ENCODE measurements at places on chromosomes 1 and 21.

- DNase-seq = no peak
Observed at GRCh38 chr21:33033094-33033951, 7.6 kb downstream of the OLIG2 start.

GRCh38 chr1:24022581-24023361 is 42.6 kb upstream of the SRSF10 start:
- no peak for DNase-seq

DNA sequence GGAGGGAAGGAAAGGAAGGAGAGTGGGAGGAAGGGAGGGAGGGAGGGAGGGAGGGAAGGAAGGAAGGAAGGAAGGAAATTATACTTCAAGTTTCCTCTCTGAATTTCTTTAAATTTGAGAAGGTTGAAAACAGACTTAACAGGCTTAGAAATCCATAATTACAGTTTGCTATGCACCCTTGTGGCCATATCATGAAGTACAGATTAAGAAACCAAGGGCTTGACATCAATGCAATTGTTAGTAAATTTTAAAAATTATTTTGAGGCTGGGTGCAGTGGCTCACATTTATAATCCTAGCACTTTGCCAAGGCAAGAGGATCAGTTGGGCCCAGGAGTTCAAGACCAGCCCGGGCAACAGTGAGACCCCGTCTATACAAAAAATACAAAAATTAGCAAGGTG is 14.4 kb downstream of the ANP32E start:
- DNase-seq = no peak

- no peak for DNase-seq
Observed at GRCh38 chr1:8419172-8419571, 101.3 kb downstream of the SLC45A1 start.

- DNase-seq = no peak
Observed at GRCh38 chr1:231214918-231215680, 25.9 kb upstream of the GNPAT start.

DNA sequence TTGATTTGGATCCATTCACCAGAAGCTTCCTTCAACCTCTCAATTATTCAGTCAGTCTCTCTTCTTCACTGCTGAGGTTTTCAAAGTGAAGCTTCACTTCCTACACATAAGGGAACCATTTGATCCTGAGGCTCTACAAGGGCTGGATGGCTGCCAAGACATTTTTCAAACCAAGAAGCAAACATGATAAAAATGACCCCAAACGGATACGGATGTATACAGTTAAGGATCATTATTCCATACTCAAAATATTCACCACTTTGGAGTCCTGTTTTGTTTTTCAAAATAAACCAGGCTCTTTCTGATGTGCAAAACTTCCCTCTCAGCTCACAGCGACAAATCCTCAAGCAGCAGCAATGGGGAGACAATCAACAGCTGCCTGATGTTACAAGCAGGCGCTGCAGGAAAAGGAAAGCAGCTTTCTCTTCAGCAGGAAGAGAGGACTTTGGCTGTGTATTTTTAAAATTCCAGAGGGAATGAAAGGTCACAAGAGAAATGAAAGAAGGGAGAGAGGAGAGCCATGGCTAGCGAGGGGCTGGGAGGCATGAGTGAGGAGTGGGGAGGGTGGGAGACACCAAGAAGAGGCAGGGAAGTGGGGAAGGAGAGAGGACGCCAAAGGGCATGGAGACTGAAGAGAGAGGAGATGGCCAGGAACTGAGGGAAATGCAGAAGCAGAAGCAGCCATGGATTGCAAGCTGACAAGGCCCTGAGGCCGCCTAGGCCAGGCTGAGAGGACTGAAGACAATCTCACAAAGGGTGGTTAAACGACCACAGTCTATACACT is 145.4 kb downstream of the SLC45A1 start:
- DNase-seq = no peak

DNA sequence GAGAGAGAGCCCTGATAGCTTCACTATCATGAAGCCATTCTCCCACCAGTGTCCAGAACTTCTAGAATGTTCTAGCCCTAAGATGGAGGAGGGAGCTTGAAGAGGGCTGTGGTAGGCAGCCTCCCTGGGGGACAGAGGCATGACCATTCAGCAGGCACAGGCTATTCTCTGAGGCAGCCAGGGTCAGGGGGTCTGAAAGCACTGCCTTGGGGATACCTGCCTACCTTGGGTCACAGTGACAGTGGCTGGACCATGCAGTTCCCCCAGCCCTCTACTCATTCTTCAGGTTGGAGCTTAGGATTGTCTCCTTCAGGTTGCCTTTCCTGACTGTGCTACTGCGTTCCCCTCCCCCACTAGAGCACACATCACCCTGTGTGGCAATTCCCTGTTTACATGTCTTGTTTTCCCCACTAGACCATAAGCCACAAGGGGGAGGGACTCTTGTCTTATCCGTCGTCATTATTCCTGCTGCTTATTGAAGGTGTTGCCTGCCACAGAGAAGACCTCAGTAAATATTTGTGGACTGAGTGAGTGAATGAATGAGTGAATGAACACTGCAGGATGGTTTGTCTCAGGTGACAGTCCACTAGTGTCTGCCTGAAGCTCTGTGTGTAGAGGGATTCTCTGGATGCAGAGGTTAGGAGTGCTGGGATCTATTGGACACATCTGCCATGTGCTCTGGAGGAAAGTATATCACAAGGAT is 5.2 kb downstream of the ZDHHC18 start:
- DNase-seq = no peak

- DNase-seq = no peak
Observed at GRCh38 chr1:153548722-153549688, at the start of gene S100A3. Gene S100A3 (minus strand): TSS chr1:153549258. CDS start chr1:153548485, 773 bp downstream.

DNA sequence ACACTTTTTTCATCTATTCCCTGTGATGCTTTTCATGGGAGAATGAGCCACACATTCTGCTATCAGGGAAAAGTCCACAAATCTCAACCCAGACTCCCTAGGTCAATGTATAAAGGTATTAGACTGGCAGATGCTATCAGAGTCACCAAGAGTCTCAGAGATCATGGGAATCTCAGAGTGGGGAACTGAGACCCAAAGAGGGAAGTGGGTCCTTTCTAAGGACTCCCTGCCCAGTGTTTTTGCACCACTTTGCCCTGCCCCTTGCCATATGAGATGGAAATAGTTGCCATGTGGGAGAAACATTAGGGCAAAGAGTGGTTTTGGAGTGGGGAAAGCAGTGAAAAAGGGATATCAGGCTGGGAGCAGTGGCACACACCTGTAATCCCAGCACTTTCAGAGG is 19.1 kb upstream of the AZIN2 start:
- DNase-seq = no peak

- DNase-seq = no peak
Observed at GRCh38 chr1:222927031-222927430, 112.2 kb downstream of the DISP1 start.

DNA sequence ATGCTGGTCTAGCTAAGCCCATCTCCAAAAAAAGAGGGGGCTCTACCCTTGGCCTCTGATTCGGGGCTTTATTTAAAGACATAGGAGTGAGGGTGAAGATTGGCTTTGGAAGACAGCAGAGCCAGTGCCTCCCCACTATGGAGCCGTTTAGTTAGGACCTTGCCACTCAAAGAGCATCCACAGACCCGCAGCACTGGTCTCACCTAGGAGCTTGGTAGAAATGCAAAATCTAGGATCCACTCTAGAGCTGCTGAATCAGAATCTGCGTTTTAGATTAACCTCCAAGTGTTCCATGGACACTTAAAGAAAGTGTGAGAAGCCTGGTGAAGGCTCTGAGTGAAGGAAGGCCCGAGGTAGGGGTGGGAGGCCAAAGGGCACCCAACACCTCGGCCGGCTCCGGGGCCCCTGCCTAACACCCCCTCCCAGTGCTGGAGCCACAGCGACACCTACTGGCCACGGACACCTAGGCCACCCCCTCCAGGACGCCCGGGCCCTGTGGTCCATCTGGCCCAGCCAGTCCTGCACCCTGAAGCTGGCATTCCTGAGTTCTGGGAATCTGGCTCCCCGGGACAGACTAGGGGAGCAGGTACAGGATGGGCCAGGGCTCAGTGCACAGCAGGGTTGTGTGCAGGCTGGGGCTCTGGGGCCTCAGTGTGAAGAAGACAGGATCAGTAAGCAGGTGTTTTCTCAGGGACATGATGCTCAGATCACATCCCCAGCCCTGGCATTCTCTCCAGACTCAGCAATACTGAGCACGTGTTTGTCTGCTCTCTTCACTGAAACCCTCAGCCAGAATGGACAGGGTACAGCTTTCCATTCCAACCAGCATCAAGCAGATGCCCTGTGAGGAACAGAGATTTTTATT is 79.2 kb downstream of the TMEM53 start:
- DNase-seq = peak; percentile 68

- no peak for DNase-seq
Observed at GRCh38 chr1:95497566-95497965, 263.6 kb downstream of the RWDD3 start.

DNA sequence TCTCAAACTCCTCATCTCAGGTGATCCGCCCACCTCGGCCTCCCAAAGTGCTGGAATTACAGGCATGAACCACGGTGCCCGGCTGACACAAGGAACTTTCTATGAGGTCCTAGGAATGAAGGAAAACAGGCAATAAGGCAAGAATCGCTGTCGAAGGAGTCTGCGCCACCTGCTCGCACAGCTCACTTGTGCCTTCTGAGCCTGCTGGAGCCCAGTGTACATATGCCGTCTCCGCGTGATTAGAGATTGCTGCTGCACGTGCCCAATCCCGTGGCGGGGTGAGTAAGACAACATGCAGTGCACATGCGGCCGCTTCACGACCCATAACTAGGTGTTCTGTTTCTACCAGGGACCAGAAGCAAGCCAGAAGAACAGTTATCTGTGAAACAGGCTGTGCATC is 24.3 kb downstream of the H3-3A start:
- no peak for DNase-seq

- no peak for DNase-seq
Observed at GRCh38 chr1:211705467-211706091, 30.2 kb upstream of the NEK2 start.

DNA sequence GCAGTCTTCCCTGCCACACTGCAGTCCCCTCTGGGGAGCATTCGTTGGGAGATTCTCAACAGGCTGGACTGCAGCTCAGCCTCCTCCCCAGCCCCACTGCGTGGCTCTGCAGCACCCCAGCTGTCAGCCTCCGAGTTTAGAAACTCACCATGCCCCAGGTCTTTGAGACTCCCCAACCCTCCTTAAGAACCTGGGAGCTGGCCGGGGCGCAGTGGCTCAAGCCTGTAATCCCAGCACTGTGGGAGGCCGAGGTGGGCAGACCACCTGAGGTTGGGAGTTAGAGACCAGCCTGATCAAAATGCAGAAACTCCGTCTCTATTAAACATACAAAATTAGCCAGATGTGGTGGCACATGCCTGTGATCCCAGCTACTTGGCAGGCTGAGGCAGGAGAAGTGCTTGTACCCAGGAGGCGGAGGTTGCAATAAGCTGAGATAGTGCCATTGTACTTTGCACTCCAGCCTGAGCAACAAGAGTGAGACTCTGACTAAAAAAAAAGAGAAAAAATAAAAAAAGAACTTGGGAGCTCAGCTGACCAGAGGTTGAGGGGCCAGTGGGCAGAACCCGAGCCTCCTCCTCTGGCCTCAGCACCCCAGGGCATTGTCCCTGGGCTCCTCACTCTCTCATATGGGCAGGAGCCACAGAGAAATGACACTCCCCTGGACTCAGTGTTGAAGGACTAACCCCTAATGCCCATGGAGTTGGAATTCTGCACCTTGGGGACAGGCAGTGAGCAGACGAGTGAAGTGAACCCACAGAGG is 5.6 kb downstream of the OLIG2 start:
- DNase-seq = no peak

DNA sequence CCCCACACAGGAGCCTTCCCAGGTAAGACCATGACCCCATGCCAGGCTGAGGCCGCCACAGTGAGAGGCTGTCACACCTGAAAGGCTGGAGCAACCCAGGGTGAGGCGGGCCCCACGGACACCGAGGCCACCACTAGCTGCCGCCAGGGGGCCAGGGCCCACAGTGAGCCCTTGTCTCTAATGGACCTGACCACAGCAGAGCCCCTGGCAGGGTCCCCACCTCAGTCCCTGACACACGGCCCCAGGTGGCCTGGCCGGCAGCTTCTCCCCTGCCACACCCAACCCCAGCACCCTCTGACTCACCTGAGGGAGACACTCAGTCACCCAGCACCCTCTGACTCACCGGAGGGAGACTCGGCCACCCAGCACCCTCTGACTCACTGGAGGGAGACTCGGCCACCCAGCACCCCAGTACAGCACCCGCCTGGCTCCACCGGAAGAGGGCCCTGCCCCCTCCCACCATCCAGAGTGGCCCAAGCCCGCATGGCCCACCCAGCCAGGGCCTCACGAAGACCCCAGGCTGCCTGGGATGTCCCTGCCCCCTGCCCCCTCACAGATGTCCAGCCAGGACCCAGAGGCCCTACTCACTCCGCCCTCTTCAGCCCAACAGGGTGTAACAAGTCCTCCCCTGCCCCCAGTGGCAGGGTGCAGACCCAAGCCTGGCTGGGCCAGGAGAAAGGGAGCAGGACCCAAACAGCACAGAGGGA is 4.4 kb downstream of the DVL1 start:
- DNase-seq = no peak

DNA sequence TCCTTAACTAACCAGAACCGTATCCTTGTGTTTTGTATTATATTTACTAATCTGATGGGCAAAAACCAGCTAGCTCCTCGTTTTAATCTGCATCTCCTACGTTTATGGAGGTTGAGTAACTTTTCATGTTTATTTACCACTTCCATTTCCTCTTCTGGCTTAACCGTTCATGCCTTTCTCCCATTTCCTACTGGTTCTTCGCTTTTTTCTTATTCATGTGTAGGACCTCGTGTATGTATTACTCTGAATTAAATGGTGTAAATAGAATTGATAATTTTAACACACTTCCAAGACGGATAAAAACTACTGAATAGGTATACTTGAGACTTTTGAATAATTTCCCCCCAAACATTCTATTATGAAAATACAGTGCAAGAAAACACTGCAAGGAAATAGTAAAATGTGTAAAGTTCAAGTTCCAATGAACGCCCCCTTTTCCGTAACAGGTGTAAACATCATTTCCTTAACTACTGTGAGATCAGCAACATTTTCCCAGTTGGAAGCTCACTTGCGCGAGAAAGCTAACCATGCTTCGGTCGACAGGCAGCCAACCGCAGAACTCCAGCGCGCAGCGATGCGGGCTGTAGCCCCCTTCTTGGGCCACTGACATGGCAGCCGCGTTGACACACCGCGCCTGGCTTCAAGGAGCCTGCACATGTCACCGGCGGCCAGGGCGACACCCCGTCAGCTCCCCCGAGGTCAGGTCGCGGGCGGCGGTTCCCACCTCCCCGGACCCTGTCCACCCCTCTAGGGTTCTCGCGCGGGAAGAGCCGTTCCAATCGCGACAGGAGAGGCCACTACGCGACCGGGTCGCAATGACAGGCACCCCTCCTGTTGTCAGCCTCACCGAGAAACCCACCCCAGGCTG is 816 bp downstream of the EDEM3 start:
- peak; percentile 1 for DNase-seq

GRCh38 chr21:45467221-45467779 is 62.3 kb downstream of the COL18A1 start:
- DNase-seq = no peak

- no peak for DNase-seq
Observed at GRCh38 chr1:29209173-29209572, 21.6 kb downstream of the MECR start.

GRCh38 chr1:60428127-60428526 is 354.6 kb upstream of the C1orf87 start:
- DNase-seq = no peak

- DNase-seq = no peak
Observed at GRCh38 chr21:38392661-38393060, 105.6 kb downstream of the ERG start.

Measured in stimulated activated CD4-positive, alpha-beta T cell treated with anti-CD3 and anti-CD28 coated beads, Interleukin-1b, Interleukin-23, amount 100 ng/mL, for 24 hours (primary cell).